ENCODE measurements at places on chromosomes 3 and 15.

GRCh38 chr3:28623106-28623505, 274.5 kb upstream of the AZI2 start:
- no peak for DNase-seq

GRCh38 chr3:102114264-102114979, 265.1 kb downstream of the NFKBIZ start:
- DNase-seq = no peak

DNA sequence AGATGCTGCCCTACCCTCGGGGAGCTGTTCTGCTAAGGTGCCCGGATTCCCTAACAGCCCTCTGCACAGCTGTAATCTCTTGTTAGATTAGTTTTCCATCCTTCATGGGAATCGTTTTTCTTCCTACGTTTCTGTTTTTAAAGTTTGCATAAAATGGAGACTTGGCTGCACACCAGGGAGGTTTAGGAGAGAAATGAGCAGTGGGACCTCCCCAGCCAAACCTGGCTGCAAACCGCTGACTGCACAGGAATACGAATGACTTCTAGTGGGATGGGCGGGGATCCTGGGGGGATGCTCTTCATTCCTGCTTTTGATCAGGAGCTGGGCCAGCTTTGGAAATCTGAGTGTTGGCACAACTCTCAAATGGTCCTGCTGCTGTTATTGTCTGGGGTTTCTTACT, 77.5 kb downstream of the THSD4 start:
- no peak for DNase-seq

DNA sequence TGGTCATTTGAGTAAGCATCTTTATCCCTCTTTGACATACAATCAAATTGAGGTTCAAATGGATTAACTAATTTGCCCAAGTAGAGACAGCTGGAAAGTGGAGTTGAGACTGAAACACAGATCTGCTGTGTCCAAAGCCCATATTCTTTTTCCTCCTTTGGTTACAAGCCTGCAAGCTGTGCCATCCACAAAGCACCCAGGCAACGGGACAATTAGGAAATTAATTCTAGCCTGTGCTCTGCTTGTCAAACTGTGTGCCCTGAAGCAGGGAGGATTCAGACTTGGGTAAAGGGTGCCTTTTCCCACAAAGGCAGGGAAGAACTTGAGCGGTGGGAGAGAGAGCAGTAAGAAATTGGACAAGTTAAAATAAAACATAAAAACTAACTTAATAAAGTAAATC, 127.9 kb downstream of the DTWD1 start:
- DNase-seq = no peak

DNA sequence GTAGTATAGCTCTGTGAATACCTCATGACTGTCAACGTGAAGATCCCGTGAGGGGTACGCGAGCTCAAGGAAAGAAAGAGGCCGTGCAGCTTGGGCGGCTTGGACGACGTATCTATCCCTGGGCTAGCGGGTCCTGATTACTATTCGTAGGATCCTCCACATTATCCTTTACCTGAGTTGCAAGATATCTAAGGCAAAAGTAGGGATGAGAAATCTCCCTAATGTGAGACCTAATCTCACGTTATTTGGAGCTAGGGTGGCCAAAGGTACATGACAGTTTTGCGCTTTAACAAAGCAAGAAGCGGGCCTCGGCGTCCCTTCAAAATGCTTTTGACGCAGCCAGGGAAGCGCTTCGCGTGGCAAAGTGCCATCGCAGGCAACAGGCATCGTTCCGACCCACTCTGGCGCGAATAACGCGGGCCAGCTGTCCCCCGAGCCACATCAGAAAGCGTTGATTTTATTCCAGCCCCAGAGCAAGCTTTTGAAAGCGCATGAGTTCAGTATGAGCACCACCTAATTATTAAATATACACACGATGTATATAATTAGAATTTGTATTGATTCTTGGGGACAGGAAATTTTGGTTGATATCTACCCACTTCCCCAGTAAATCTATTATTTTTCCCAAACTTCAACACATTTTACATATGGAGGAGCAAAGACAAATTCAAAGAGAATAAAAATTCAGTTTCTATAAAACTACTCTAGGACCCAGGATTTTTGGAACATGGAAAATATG, 2.5 kb upstream of the EOMES start:
- DNase-seq = no peak

GRCh38 chr15:57015897-57016296, 97.5 kb downstream of the TCF12 start:
- DNase-seq = no peak

GRCh38 chr3:171142985-171143384, 116.5 kb upstream of the SLC2A2 start:
- no peak for DNase-seq

DNA sequence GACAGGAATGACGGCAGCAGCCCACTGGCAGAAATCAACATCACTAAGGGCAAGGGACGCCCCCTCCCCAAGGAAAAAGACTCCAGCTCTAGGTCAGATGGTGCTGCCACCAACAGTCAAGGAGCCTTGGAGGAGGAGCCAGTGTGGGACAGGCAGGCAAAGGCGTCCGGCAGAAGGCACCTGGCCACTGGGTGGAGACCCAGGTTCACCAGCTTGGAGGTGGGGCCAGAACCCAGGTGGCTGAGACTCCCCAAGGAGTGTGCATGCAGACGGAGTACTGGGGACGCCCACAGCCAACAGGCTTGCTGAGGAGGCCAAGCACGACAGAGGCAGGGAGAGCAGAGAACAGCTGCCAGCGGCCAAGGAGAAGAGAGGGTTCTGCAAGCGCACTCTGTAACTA, 35.2 kb downstream of the PTPN23 start:
- DNase-seq = peak; percentile 49

All from D341Med (cell line).